ENCODE measurements at places on chromosomes 16 and 17.

- DNase-seq = peak; percentile 10
These were observed 192.9 kb upstream of the C17orf78 start for GRCh38 chr17:37182786-37183465.

GRCh38 chr17:42097691-42098631 lies at the start of gene ZNF385C:
ZNF385C (minus strand) TSS chr17:42098473; CDS start chr17:42063056, 35,417 bp downstream.
- no peak for DNase-seq

DNA sequence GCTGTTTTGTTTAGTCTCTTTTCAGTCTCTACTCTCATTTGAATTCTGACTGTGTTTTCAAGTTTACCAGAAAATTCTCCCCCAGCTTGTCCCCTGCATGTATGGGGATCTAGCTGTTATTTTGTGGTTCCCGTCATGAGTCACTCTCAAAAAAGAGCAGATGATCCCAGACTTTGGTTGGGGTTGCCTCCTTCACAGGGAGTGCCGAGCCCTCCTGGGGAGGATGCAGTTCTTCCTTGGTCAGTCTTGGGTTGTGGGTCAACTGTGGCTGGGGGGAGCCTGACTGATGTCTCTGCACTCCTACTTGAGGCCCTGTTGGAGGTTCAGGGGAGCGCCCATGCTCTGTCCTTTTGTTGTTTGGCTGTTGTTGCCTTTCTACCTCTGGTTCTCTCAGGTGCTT lies 37.7 kb downstream of the EPN2 start:
- DNase-seq = no peak

DNA sequence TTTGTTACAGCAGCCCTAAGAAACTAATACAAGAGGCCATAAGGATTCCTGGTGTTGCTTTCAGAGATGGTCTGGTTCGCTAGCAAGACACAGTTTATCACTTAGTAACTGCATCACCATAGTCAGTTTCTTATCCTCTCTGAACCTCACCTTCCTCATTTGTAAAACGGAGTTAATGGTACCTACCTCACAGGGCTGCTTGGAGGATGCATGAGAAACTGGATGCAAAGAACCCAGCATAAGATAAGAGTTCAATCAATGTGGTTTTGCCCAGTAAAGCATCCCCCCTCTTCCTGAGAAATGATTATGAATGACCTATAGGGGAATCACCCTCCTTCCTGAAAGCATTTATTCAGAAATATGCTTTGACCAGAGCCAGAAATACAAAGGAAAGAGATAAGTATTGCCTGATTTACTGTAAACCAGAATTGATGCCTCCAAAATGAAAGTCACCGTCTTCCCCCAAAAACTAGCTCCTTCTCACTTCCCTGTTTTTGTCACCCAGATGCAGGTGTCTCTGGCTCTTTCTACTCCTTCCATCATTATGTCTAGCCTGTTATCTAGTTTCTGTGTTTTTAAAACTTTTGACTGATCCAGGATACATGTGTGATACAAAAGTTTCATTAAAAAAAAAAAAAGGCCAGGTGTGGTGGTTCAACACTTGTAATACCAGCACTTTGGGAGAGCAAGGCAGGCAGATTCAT lies 2.8 kb upstream of the TEFM start:
- no peak for DNase-seq

DNA sequence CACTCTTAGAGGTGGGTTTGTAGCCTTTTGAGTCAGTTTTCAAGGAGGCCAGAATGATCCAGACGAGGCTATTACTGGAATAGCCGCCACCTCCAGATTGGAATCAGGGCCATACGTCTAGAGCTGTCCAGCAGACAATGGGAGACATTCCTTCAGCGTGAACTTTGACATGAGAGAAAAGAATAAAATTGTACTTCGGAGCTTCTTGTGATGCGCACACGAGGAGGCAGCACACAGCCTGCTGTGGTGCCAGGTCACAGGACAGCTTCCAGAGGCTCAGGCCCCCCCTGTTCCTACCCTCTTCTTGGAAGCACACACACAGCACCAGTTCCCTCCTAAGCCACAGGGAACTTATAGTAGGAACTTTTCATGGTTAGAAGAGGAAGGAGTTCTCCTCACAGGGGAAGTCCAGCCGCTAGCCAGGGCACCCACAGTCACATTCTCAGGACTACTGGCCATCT lies 81.0 kb downstream of the VPS53 start:
- no peak for DNase-seq

DNA sequence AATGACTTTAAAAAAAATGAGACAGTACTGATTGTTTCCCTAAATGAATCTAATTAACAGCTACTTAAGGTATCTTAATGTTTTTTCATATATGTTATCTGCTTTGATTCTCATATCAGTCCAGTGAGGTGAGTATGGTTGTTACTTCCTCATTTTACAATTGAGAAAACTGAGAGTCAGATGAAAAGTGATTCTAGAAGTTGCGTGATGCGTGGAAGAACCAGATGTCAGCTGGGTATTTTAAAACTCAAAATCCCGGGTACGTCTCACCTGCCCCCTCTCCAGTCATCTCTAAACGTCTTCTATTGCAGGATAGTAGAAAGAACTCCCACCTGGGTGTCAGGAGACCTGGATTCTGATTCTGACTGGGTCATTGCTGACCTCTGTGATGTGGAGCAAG lies 89.2 kb downstream of the MAP2K6 start:
- DNase-seq = no peak

DNA sequence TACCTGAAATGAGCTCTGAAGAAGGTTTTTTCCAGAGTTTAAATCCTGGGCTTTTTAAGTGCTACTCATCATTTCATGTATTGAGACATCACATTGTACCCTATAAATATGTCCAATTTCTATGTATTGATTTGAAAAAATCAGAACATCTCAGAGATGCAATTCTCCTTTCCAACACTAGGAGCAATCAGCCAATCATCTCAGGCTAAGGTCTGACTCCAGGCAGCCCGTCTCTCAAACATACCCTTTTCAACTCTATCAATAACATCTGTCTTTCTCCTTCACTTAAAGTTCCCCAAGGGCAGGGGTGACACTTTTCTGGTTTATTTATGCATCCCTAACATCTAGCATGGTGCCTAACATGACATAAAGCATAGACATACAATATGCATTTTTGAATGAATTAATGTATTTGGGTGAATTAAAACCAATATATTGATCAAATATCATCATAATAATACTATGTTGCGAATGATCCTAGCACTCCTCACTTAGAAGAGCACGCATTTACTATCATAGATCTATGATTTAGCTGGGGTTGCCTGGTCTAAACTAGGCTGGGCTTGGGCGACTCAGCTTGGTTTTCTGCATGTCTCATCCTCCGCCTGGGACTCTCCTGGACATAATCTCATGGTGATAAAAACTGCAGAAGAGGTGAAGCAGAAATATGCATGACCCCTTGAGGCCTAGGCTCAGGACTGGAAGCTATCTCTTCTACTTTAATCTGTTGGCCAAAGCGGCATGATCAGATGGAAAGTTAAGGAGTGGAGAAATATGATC lies 5.2 kb upstream of the CDH11 start:
- no peak for DNase-seq

DNA sequence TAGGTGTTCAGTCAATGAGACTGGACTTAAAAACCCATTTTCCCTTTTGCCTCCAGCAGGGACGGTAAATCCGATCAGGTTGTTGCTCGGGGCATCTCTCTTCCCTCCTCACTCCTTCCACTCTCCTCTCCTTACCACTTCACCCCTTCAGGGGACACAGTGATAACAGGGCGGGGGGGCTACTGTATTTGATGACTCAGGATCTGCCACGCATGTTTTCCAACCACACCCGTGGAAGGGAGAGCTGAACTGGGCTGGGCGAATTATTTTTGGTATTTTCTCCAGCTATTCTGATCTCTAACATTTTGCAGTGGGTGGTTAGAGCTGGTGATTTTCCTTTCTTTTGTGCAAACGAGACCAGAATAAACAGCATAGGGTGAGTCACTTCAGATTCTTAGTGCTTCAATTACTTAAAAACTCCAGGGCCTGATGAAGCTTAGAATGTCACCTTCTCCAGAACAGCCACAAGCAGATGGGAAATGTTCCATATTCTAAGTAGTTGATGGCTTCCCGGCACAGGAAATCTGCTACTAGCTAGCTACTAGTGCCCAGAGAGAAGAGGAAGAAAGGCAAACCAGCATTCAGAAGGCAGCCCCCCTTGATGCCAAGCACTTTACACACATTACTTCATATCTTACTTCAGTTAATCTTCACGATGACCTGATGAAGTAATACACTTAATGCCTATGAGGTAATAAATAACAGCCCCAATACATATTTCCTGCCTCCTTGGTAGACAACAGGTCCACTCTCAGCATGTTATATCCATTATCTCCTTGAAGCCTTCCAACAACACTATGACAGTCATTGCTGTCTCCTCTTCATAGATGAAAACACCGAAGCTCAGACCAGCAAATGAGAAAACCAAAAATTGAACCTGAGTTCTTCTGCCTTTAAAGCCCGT lies 74.1 kb downstream of the ASIC2 start:
- DNase-seq = no peak

DNA sequence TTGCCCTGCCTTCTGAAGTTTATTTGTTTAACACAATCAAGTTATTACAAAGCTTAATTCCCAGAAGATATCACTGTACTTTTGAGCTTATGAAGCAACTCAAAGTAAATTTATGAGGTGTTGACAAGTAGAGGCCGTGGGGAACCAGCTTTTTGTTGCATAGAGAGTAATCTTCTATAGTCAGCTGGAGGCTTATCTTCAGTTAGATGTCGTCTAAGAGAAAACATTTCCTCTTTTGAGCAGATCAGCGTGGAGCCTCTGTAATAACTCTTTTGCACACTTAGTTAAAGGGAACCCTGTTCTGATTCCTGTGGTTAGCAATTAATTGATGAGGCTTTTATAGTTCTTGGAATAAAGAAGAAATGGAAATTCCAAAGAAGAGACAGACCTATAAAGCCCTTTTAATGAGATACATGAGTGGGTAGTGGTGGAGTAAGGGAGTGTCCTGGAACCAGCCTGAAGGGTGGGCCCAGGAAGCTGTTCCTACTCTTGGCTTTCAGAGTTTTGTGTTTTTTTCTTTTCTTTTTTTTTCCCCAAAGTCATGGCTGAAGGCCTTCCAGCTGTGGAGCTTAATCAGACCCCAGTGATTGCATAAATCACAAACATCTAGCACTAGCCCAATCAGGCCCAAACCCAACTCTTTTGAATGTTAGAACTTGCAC lies 28.9 kb upstream of the MAP3K14 start:
- DNase-seq = no peak

- no peak for DNase-seq
These were observed 45.3 kb downstream of the CCDC182 start for GRCh38 chr17:57699751-57700219.

DNA sequence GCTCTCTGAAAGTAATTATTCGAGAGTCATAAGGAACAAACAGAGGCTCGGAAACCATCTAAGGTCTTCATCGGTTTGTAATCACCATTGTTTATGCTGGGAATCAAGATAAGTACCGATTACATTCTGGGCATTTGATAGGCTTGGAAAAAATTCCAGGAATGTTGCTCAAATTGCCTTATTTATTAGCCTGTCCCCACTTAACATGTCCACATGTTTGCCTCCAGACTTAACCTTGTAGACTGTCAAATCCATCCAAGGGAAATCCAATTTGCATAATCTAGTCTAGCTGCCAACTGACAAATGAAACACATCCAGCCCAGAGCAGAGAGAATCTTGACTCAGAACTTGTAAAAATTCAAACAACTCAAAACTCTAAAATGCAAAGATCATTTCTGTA lies 51.3 kb upstream of the TMC5 start:
- no peak for DNase-seq

DNA sequence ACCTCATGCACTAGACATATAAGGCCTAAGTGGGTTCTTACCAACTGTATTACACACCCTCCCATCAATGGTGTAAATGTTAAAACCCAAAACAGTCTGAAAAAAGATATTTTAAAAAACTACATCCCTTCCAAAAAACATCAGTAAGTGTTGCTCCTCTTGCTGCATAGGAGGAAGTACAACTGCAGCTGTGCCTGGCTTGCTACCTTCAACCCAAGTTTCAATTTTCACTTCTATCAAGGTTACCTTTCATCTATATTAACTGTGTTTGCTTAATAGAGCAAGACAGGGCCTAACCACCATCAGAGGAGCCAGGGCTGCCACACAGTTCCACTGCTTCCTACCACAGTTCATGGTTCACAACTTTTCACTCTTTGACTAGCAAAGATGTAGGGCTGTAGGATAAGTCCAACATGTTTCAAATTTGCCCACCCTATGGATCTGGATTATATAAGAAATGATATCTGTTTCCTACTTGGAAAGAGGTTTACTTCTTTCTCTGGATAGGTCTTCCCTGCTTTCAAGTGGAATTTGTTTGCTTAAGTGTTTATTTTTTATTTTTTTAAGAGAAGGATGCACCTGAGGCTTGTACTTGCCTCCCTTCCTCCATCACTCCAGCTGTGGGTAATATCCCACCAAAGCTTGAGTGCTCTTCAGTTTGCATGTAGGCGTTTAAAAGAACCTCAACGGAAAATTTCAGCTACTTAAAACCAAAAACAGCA lies 56.7 kb downstream of the GRB7 start:
- DNase-seq = no peak

DNA sequence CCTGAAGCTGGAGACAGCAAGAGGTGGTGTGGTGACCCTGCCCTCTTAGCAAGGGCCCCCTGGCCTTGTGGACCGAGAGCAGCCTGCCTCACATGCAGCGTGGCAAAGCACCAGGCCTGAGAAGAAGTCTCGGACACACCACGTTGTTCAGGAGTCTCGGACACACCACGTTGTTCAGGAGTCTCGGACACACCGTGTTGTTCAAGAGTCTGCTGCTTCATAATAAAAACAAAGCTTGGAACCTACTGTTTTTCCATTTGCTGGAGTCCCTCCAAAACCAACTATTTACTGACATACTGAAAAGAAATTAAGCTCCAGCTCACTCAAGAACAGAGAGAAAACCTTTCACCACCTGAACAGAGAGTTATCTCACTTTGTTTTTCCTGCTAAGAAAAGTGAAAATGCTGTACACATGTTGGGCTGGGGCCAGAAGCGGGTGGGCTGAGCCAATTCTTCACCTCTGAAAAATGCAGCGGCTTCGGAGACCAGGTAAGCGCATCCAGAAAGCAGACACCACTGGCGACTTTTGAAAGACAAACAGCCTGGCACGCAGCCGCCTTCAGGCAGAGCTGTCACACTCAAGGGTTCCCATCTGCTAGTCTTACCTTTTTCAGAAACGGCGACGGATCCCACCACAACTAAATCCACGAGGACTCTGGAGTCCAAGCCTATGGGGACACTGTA lies 8.9 kb downstream of the MTHFSD start:
- DNase-seq = no peak

DNA sequence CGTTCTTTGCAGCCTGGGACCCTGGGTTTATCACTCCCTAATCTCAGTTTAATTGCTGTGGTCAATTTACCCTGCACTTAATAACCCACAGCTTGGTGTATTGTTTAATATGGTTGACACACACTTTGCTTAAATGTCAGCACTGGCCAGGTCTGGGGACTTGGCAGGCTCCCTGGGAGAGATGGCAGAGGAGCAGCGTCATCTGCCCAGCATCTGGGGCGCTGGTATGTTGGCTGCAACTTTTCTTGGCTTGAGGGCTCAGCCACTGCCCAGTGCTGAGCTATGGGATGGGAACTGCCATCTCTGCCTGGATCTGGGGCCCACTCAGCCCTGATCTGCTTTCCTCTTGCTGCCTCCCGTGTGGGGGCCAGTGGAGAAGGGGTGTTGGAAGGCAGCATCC lies 115.7 kb upstream of the IRX3 start:
- no peak for DNase-seq

- DNase-seq = peak; percentile 63
These were observed 16.2 kb downstream of the MARCHF10 start for GRCh38 chr17:62791767-62792446.
